Gastroesophageal sphincter (tissue), 4 donors: ENCODE measurements at places on chromosomes 6 and 20. TPM values are rescaled to one million over a fixed set of nuclear protein-coding genes. Genes with fewer than 3 reads are reported as not detected.

SLC17A9 gene
- 4.6 TPM for total RNA-seq

DNA sequence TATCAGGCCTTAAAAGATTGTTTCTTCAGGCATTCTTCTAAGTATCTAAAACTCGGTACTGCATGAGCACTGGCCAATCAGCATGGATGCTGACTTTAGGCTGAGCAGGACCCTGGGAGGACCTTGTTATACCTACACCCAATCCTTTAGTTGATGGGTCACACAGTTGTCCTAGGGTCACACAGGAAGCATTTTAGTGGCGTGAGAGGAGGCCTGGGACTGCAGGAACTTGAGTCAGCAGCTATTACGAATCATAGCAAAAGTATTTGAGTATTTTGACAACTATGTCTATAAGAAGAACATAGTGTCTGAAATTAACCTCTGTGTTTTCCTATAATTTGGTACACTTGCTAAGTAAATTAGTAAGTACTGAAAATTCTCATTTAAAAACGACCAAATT is 741.4 kb downstream of the HACE1 start:
- no peak for ATAC-seq

DNA sequence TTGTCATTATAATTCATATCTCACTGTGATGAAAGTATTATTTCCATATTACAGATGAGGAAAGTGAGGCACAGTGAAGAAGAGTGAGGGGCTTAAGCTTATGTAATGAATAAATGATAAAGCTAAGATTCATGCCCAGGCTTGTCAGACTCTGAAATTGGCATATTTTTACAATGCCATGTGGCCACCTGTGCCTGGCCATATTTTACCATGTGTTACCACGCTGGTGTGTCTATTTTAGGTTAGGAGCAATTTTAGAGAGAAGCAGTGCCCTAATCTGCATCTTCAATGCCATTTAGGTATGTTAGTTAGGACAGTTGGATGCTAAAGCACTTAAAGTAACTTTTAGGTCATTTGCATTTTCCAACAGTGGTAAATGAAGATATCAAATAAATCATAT is 188.0 kb upstream of the FLRT3 start:
- ATAC-seq = no peak

DNA sequence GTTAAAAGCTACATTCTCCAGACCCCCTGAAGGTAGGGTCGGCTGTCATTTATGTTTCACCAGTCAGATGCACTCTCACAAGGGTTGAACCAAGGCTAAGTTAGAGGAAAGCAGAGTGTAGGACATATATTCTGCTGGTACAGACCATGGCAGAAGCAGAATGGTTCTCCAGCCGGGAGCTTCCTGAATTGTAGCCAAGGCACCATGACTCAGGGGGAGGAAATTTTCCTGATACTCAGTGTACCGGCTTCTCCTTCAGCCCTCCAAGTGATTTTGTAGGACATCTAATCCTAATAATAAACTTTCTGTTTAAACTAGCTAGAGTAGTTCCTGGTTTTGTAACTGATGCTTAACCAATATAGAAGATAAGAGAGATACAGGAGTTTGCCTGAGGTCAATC is 14.2 kb upstream of the SLPI start:
- no peak for ATAC-seq

JPH2 gene
- 216 TPM for total RNA-seq

DNA sequence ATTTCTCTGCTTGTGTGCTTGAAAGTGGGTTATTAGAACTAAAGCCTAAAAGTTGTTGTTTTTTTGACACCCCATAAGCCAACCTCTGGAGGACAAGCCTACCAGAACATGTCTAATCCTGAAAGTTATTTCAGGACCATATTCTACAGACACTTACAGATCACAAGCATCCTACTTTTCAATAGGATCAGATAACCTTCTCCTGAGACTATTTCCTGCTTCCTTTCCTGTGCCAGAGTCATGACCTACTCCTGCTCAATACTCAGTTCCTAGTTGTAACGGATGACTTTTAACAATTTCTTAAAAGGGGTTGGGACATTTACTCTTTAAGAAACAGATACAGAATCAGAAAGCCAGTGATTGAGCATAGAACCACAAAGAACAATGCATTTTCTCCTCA is 5.3 kb upstream of the FILIP1 start:
- no peak for ATAC-seq

CD83 gene
- total RNA-seq = 2.4 TPM

BLTP3A gene
- total RNA-seq = 6.4 TPM
